Activated CD4-positive, alpha-beta T cell treated with anti-CD3 and anti-CD28 coated beads, Interleukin-2, amount 50 U/mL, for 48 hours (primary cell): ENCODE measurements at places on chromosomes 3 and 15.

- DNase-seq: peak; percentile 50
Observed at GRCh38 chr15:101320501-101321052, 25.5 kb upstream of the SNRPA1 start.

DNA sequence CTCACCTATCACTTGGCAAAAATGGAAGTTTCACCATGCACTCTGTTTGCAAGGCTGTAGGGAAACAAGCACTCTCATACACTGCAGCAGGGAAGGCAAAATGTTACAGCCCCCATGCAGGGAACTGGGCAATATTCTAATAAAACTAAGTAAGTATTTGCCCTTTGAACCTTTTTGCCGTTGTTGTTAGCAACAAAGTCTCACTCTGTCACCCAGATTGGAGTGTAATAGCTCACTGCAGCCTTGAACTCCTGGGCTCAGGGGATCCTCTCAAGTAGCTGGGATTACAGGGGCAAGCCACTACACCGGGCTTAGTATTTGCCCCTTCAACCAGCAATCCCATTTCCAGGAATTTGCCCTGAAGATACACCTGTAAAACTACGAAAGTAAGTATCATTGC, 122.5 kb downstream of the TBC1D5 start:
- DNase-seq: no peak

DNA sequence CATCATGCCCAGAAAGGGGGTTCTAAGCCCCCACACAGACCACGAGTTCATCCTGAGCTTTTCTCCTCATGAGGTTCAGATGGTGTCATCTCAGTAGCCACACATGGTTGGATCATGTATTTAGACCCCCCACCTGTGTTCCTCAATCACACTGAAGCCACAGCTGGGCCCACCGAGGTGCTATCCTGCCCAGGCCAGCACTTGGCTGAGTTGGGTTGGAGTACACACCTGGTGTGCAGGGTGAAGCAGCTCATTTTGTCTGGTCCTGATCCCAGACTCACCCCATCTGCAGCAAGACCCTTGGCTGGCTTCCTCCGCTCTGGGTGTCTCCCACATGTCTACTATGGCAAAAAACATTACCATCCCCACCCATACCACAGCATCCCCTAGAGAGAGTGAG, 41.9 kb downstream of the ACAA1 start:
- no peak for DNase-seq

DNA sequence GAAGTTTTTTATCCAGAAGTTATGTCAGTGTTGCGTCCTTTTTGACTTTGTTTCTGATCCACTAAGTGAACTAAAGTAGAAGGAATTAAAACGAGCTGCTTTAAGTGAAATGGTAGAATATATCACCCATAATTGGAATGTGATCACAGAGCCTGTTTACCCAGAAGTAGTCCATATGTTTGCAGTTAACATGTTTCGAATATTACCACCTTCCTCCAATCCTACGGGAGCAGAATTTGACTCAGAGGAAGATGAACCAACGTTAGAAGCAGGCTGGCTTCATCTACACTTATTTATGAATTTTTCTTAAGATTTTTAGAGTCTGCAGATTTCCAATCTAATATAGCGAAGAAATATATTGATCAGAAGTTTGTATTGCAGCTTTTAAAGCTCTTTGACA, 57.6 kb downstream of the DNAH1 start:
- no peak for DNase-seq

GRCh38 chr3:173709026-173709425, 311.5 kb downstream of the NLGN1 start:
- DNase-seq: no peak

DNA sequence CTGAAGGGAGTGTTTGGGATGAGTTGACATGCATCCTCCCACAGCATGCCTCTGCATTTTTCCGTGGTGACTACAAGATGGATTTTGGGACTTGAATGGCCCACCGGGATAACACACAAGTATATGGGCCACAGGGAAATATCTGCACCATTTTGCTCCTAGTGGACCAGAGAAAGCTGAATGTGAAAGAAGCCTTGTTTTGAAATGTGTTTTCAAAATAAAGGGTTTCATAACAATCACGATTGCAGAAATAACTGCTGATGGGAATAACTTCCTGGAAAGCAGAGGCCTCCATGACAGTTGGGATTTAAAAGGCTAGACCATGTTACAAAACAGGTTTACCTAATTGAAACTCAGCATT, 77.5 kb upstream of the PRR23C start:
- DNase-seq: no peak

- DNase-seq: no peak
Observed at GRCh38 chr3:59442046-59442445, 392.2 kb upstream of the CFAP20DC start.

GRCh38 chr3:79351699-79352098, 416.1 kb downstream of the ROBO1 start:
- DNase-seq: no peak

GRCh38 chr3:112293368-112294321, at the start of gene SLC9C1:
TSS of gene SLC9C1 (minus strand) at chr3:112294216. CDS start at chr3:112286791, 7,425 bp downstream.
- peak; percentile 12 for DNase-seq

GRCh38 chr3:45332493-45332892, 55.9 kb upstream of the LARS2 start:
- no peak for DNase-seq

DNA sequence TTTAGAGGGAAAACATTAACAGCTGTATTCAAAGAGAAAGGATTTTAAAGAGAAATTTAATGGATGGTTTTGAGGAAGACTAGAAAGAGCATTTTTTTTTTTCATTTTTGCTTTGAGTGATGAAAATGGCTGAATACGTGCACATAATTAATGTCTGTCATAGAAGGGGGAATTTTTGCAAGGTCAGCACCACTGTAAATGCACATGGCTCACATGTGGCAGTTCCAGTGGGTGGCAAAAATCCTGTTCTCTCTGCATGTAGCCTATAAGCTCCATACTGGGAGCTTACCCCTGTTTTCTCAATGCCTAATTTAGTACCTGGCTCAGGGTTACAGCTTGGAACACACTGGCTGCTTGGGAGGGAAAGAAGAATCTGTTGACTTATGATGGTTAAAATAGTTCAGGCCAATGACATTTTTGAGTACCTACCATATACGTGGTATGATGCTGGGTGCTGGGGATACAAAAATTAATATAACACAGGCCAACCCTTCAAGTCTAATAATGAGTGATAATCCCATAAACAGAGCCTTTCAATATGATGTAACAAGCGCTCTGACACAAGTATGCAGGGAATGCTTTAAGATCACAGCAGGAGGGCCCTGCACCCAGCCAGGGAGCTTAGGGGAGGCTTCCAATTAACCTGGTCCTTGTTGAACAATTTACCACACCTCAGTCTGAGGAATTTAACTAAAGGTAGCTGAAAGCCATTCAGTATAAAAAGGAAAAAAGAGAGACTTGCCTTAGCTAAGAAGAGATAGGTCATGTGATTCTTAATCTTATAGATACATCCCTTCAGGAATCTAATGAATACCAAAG, 33.0 kb downstream of the HSPBAP1 start:
- no peak for DNase-seq

DNA sequence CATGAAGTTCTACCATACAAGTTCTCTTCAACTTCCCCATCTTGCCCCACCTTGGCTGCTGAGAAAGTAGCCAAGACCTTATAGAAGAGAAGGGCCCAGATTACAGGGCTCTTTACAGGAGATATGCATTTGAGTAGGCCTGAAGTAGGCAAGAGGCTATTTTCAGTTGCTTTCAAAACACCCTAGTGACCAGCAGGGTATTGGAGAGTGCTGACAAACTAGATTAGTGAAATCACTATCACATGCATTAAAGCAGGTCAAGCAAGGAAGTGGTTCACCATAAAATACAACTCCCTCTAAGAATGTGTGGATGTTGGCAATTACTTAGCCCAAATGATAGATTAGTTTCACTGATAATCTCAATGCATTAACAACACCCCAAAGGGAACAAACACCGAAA, 2.7 kb upstream of the LZTFL1 start:
- DNase-seq: no peak

DNA sequence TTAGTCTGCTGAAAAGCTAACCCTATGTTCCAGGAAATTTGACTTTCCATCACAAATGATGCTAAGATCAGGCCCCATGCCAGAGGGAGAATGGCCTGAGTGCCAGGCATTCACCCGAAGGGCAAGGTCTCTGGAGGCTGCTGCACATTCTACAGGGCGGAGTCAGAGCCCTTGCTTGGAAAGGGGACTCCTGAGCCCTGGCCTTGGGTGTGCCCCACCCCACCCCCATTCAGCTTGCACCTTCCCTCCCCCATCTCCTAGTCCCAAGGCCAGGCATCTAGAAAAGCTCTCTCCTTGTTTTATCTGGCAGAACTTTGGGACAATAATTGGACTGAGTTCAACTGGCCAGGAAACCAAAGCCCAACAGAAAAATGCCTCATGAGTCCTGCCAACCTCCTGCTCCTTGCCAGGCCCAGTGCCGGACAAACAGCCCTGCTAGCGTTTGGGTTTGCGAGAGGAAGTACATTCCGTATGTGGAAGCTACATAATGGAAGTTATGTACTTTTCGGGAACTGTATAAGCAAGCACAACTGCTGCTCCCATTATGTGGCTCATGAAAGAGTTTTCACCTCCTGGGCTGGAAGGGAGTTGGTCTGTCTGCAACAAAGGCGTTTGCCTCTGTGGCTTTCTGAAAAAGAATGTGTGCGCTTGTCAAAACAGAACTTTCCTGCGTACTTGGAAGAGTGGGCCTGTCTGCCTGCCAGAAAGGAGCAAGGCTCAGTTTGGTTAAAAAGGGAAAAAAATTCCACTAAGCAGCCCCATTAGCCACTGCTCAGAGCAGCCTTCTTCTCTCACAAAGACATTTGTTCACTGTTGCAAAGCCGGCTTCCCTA, 321.5 kb upstream of the CTNNB1 start:
- no peak for DNase-seq

DNA sequence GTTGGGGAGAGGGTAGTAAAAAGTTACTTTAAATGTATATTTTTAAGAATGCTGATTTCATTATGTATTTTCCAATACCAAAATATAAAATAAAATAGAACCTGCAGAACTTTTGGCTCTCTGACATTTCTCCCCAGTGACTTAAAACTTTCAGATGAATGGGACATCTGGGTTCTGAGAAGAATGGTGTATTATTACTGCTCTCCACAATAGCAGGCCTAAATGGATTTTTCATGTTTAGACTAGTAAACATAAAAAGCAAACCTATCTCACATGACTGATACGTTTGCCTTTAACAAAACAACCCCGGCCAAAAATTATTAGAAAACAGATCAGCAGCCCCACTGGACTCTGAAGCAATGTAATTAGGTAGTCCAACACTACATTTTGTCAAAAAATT, 73.8 kb downstream of the FHIT start:
- DNase-seq: no peak

- DNase-seq: no peak
Observed at GRCh38 chr3:54968546-54969172, 40.8 kb upstream of the LRTM1 start.

GRCh38 chr3:38651153-38651789, 1.8 kb upstream of the SCN5A start:
- peak; percentile 71 for DNase-seq

DNA sequence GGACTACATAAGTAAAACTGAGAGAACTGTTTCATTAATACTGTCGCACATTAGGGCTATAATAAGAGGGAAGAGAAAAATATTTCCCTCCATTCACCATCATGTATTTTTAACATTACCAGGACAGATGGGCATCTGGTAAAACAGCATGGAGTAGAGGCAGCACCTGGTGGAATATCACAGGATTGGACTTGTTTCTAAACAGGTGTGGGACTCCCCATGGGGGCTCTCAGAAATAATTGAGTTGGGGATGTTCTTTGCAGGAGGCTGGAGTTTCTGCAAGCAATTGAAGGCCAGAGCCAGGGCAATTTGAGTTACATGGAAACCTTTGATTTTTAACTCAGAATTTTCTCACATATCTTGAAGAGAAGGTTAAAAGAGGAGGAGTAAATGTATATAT, 8.4 kb upstream of the MINDY2 start:
- no peak for DNase-seq

DNA sequence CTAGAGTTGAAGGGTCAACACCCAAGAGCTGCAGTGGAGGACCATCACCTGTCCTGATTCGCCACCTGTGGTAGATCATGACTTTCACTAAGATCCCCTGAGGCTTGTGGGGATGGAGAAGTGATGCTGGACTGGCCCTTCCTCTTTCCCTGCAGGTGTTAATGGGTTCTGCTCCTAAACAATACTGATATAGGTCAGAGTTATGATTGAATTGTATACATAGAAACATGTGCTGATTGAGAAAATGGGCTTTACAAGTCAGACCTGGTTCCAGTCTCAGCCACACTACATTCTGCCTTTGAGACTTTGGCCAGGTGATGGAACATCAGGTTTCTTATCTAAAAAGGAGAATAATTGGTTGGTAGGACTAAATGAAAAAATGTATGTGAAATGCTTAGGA, 418.9 kb upstream of the TPRG1 start:
- DNase-seq: no peak

DNA sequence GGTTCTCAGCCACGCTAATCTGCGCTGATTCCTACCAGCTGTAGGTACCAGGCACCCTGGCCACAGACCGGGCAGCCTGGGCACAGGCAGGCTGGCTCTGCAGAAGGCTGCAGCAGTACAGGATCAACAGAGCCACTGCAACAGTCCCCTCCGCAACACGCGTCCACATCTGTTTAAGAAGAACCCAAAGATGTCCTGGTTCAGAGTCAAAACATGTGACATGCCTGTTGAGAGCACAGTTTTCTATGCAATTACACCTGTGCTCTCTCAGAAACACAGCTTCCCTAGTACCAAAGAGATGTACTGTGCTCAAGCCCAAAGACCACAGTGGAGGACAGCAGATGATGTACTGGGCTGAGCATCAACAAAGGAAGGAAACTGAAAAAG, 18.8 kb downstream of the LRIG1 start:
- no peak for DNase-seq

GRCh38 chr3:161014843-161015749, 90.1 kb downstream of the B3GALNT1 start:
- DNase-seq: no peak

DNA sequence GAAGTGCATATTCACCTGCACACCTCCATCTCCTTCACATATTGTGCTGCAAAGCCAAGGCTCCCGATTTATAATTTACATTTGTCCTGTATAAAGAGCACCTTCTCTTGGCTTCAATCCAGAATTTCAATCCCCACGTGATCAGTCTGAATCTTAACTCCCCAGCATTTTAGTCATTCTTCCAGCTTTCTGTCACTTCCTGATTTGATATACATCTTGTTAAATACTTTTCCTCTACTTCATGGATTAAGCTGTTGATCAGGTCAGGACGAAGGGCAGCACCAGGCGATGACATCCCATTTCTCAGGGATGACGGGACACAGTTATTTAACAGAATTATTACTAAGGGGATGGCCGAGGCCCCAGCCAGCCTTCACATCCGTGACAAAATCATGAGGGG, 212.5 kb downstream of the EPHB1 start:
- no peak for DNase-seq

GRCh38 chr3:171878461-171879225, 35.5 kb downstream of the TMEM212 start:
- no peak for DNase-seq

- DNase-seq: no peak
Observed at GRCh38 chr15:83871808-83872559, 218.1 kb downstream of the ADAMTSL3 start.

GRCh38 chr15:71761649-71762048, 48.7 kb upstream of the NR2E3 start:
- no peak for DNase-seq
